ENCODE measurements at places on chromosomes 1 and 21. TPM values are rescaled to one million over a fixed set of nuclear protein-coding genes. Genes with fewer than 3 reads are reported as not detected.

- no peak for DNase-seq
Measured at GRCh38 chr1:17028662-17029188, 17.0 kb upstream of the ATP13A2 start.

DNA sequence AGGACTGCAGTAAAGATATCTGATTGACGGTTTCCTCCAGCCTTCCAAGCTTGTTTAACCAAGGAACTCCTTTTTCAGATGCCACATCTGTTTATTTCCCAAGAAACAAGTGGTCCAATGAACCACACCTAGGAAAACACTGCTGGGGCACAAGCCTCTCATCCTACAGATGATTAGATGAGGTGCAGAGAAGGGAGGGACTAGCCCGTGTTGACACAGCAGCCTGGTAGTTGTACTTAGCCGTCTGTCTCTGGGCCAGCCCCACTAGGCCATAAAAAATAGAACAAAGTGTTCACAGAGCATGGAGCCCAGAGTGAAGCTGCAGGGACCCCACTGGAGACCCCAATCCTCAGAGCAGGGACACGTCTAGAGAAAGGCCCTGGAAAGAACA is 32.1 kb downstream of the LRP8 start:
- no peak for DNase-seq

DNA sequence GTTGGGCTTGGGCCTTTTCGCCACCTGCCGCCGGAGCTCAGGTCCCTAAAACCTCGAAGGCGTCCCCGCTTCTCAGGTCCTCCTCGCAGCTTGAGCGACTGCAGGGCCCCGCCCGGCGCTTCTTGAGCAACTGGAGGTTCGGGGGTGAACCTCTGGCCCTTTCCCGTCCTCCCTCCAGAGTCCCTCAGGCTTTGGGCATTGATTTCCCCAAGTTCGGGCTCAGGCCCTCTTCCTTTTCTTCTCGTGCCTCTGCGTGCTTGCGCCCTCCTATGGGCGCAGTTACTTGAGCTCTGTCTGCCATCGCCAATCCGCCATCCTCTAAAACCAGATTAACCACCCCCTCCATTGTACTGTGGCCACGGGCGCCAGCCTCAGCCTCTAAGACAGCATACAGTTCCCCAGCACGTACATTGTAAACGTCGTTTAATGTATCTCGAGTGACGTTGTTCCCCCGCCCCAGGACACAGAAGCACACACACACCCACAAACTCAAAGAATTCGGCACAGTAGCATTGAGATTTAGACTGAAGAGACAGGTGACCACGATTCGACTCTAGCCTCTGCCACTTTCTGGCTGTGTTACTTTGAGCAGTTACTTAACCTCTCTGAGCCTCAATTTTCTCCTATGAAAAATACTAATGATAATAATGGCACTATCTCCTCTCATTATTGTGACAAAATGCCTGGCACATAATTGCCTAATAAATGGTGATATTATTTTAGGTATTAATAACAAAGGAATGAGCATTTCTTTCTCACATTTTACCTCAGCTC is 22.6 kb downstream of the BTG2 start:
- peak; percentile 94 for DNase-seq

DNA sequence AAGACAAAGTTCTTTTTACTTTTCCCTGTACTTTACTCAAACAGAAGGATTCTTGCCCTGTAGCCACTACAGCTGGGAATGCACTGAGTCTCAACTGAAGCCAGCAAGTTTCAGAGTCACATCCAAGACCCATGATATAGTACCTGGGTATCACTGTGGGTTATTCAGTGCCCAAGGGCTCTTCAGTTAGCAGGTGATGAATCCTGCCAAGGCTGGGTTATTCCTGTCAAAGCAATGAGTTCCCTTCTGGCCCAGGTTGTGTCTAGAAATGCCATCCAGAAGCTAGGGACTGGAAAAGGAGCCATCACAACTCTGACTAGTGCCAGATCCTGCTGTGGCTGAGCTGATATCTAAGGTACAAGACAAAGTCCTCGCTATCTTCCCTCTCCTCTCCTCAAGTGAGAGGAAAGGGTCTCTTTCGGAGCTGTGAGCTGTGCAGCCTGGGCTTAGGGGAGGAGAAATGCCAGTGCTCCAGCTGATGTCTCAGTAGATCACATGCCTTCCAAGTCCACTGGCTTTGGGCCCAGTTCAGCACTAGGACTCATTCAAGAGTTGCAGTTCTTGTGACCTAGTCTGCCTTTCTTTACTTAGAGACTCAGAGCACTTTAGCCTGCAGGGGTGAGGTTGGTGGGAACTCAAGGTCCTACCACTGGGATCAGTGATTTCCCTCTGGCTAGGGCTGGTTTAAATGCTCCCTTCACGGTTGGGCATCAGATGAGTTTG is 369.4 kb downstream of the TBX15 start:
- no peak for DNase-seq

- no peak for DNase-seq
Measured at GRCh38 chr1:58932859-58933598, 149.2 kb upstream of the JUN start.

GRCh38 chr1:61221642-61222041 is 139.3 kb downstream of the NFIA start:
- DNase-seq: no peak

DNA sequence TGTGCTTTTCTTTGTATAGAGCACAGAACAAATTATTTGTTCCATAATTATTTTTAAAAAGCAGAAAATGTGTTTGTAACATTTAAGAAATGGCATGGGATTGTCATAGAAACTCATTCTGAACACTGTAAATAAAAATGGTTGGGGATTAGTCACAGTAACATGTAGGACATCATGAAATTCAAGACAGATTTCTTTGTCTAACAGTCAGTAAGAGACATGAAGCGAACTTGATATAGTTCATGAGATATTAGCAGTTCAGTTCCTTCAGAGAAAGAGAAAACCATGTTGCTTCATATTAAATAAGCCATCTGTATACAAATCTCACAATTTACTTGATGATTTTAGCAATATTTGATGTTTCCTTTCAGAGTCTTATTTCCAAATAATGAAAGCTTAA is 19.7 kb downstream of the NFIA start:
- DNase-seq: no peak

DNA sequence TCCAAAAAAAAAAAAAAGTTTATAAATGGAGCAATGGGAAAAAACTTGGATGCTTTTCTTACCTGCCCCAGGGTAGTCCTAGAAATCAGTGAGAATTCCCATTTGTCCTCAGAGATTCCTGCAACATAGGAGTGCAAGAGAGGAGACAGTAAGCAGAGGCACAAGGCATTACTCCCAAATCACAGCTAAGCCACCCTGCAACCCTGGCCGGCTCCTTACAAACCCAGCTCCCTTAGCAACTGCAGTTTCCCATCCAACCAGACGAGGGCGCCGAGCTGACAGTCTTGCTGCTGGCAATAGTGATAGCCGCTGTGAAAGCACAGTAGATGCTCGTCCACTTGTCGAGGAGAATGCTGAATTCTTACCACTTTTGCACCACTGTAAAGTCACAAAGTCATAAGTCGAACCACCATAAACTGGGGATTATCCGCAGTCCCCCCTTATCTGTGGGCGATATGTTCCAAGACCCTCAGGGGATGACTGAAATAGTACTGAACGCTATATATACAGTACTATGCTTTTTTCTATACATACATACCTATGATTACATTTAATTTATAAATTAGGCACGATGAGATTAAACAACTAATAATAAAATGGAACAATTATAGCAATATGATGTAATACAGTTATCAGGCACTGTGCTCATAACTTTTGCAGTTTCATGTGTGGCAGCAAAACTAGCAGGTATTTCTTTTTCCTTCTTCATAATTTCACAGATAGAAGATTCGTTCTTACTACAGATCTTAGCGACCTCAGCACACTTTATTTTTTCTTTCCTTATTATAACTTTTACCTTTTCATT is 6.0 kb upstream of the PITHD1 start:
- DNase-seq: peak; percentile 88

GRCh38 chr1:205575294-205575885 is 56.4 kb downstream of the ELK4 start:
- DNase-seq: peak; percentile 6

DNA sequence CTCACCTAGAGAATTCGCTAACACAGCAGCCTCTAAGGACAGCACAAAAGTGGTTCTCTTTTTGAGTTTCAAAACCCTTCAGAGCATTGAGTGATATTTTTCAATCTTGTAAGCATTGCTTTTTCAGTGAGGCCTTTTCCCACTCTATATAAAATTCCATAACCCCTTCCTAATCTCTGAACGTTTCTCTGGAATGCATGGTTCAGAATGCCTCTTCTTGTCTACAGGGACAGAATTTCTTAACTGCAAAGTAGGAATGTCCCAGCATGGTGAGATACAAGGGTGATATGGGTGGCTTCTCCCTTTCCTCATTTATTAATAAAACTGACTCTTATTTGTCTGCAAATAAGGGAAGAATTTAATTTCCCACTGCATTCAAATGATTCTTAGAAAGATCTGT is 377.9 kb downstream of the LTN1 start:
- no peak for DNase-seq

DNA sequence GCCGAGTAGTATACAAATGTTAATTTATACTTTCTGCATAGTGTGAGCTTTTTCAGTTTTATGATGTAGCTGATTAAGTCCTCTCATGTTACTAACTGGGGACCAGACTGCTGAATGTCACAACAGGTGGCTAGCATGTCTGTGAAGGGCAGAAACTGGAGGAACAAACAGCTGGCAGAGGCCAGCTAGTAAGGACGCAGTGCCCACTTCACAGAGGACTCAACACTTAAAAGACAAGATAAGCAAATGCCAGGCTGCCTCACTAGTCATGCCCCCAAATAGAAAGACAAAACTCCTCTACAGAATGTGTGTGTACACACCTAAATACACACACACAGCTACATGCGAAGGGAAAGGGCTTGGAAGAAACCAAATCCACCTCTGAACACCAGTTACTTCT is 73.8 kb upstream of the ZNF678 start:
- no peak for DNase-seq

- peak; percentile 10 for DNase-seq
Measured at GRCh38 chr1:115706587-115707425, 61.7 kb downstream of the CASQ2 start.

DNA sequence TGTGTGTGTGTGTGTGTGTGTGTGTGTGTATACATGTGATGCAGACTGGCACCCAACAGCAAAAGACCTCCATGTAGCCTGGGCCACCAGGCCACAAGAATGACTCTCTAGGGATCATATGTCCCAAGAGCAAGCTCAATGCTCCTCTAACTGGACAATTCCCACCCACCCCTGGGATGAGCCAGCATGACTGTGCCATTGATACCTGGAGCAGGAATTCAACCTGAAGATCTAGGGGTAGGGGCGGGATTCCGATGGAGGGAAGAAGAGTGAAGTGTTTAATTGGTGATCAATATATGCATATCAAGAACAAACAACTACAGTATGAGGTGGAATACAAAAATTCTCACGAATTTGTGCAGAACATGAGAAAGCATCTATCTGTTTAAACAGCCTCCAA is 136.2 kb downstream of the PSMG1 start:
- DNase-seq: no peak

DNA sequence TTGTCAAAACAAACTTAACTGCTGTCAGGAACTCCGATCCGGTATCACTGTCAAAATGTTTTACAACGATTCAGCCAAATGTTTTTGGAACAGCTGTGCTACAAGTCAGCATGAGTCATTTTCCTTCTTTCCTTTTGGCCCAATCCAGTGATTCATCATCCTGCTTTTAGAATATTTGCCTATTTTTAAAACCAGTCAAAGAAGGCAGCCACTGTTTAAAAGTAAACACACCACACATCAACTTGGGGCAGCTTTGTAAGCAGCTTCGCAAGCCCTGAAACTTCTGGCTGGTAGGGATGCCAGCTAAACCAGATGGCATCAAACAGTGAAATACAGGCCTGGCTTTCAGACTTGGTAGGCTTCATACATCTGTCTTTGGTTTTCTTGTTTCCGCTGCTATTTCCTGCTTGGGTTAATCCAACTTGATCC is 14.9 kb downstream of the MAP3K7CL start:
- no peak for DNase-seq

- DNase-seq: no peak
Measured at GRCh38 chr1:171800342-171800741, 18.9 kb downstream of the METTL13 start.

DNA sequence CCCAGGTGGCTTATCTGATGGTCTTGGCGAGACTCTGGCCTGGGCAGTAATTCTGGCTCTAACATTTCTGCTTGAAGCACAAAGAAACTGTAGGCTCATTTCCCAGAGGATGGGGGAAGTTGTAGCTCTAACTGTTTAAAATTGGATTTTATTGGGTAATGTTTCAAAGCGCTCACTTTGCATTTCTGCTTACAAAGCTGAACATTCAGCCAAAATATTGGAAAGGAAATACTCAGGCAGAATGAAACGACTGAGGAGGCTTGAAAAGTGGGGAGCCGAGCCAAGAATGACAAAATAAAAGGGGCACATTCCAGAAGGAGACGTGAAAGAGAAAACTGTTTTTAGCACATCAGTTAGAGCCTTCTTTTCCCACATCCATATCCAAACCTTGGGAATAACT is 202.6 kb downstream of the GRIK1 start:
- DNase-seq: no peak

GRCh38 chr1:16082283-16083038 is 9.0 kb upstream of the FAM131C start:
- DNase-seq: peak; percentile 54

DNA sequence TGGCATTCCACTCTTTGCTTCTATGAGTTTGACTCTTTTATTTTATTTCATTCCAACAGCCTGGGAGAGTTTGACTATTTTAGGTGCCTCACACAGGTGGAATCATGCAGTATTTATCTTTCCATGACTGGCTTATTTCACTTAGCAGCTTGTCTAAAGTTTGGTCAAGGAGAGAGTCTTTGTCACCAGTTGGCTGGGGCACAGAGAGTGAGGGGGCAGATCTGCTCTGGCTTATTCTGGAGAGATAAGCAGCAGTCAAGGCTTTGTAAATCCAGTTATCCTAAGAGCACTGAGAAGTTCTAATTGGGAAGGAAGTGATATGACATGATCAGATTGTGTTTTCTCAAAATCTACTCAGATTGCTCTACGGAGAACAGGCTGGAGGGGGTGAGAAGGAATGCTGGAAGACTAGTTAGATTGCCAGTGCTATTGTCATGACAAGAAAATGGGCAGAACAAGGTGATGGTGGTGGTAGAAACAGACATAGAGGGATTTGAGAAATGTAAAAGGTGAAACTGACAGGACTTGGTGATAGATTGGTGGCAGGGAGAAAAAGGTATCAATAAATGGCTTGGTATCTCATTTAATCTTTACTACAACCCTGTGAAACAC is 12.1 kb upstream of the CTTNBP2NL start:
- no peak for DNase-seq

DNA sequence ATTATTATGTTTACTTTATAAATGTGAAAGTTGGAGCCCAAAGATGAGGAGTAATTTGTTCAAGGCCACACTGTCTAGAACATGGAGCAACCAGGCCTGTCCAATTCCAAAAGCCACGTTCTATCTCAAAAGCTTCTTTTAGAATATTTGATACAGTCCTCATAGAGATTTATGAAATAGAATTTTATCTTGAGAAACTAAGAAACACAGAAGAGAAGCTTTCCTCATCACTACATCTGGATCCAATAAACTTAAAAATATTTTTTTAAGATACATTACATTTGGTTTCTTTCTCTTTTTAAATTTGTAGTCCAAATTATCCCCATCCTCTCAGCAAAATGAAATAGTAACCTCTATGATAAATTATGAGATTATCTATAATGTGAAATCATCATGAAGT is 58.9 kb downstream of the DDAH1 start:
- DNase-seq: no peak

The SLC5A9 gene
- total RNA-seq: not detected

The PKLR gene
- total RNA-seq: not detected

The CSF1 gene
- total RNA-seq: 6.5 TPM

The CR1 gene
- 2.8 TPM for total RNA-seq

The SLAMF8 gene
- not detected for total RNA-seq

The S100A6 gene
- total RNA-seq: 172 TPM

The SLC5A3 gene
- 4.9 TPM for total RNA-seq

The CYP4A11 gene
- not detected for total RNA-seq

The KCNE2 gene
- total RNA-seq: not detected

The FCAMR gene
- total RNA-seq: not detected

The CSMD2 gene
- total RNA-seq: not detected
